ENCODE measurements at places on chromosomes 1 and 21.

GRCh38 chr1:204390751-204391466, 20.7 kb downstream of the PPP1R15B start:
- peaks cover 2% of the 10 kb centered on the region for H3K36me3 ChIP-seq
- H3K4me3 ChIP-seq, result no peak overlapping the region
- peaks cover 8% of the 10 kb centered on the region for H3K4me1 ChIP-seq
- no peak overlapping the region for H3K27ac ChIP-seq
- DNase-seq, result no peak

DNA sequence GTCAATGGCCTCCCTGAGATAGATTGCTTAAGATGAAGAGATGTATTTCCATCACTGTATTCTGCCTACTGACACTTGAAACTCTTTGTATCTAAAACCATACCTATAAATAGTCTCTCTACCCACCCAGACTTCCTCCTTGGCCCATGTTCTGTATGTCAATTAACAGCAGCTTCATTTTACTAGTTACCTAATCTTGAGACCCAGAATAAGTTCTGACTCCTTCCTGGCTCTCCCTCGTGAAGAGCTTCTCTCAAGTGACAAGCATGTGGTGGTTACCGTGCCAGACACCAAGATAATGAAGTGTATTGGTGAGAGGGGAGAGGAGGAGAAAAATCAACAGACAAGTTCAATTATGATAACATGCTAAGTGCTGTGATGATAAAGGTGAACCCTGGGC, 128.8 kb upstream of the RAVER2 start:
- no peaks in the 10 kb centered on the region for H3K27me3 ChIP-seq
- peaks cover 4% of the 10 kb centered on the region for H3K36me3 ChIP-seq
- no peak for DNase-seq
- peaks cover 13% of the 10 kb centered on the region for H3K4me1 ChIP-seq

GRCh38 chr1:53837646-53837923, 511 bp downstream of the NDC1 start:
- H3K27ac ChIP-seq, result peak overlapping the region; percentile 98
- H3K27me3 ChIP-seq, result peaks cover 2% of the 10 kb centered on the region
- peak overlapping the region; percentile 100 for H3K4me3 ChIP-seq
- peaks cover 30% of the 10 kb centered on the region for H3K4me1 ChIP-seq

DNA sequence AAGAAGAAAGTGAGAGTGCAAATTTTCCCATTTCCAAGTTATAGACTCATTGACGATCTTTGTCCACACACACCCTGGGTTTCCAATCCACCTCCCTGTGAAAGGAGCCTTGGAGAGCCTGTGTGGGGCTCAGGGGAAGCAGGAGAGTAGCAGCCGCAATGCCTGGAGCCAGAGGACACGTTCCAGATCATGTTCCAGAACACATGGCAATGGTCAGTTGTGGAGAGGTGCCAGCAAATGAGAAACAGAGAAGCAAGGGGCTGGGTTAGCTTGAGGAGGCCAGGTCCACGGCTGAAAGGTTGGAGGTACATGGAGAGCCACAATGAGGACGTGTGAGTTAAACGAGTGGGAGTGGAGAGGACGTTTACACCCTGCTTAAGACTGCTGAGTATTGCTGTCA, 33.0 kb upstream of the SIPA1L2 start:
- DNase-seq, result no peak
- H3K27ac ChIP-seq, result no peak overlapping the region

- DNase-seq, result no peak
- H3K4me3 ChIP-seq, result no peak overlapping the region
Observed at GRCh38 chr1:70415882-70416281, 4.8 kb downstream of the CTH start.

DNA sequence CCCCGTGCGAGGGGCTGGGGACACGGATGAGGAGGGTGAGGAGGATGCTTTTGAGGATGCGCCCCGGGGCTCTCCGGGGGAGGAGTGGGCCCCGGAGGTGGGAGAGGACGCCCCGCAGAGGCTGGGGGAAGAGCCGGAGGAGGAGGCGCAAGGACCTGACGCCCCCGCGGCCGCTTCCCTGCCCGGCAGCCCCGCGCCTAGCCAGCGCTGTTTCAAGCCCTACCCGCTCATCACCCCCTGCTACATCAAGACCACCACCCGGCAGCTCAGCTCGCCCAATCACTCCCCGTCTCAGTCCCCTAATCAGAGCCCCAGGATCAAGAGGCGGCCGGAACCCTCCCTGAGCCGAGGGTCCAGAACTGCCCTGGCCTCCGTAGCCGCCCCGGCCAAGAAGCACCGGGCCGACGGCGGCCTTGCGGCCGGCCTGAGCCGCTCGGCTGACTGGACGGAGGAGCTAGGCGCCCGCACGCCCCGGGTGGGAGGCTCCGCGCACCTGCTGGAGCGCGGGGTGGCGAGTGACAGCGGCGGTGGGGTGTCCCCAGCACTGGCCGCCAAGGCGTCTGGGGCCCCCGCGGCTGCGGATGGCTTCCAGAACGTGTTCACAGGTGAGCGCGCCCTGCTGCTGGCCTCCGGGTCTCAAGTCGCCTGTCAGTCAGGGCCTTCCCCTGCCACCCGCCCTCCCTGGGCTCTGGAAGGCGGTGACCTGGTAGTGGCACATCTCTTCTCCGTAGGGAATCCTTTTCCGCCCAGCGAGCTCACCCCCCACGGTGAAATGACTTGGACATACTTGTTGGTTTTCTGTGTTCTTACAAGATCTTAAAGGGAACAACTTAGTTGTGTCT, 1.7 kb downstream of the FMN2 start:
- no peaks in the 10 kb centered on the region for H3K36me3 ChIP-seq
- no peak overlapping the region for H3K27ac ChIP-seq
- peaks cover 39% of the 10 kb centered on the region for H3K27me3 ChIP-seq
- DNase-seq, result no peak
- peaks cover 4% of the 10 kb centered on the region for H3K4me1 ChIP-seq

DNA sequence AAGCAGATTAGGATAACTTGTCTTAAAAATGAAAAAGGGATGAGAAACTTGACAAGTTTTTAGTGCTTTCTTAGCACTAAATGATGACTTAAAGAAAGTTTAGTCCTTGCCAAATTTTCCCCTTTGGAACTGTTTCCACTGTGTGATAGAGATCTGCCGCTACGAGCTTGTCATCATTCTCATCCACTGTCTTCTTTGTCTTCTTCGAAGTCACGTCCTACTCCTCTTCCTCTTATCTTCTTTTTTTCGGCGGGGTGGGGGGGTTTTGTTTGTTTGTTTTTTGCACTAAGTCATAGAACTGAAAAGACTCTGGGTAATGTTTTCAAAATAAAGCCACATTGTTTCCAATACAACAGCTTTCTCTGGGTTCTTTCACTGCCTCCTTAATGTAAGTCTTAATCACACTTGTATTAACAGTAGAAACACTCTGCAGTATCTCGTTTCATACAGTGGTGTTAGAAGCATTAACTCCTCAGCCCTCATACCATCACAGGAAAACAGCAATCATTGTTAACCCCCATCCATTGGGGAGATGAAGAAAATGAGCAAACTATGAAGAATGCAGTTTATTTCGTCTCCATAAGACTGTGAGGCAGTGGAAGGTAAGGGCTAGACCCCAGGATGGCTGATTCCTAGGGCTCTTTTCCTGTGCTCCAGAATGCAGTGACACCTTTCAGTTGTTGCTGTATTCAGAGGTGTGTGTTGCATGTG, 81.8 kb downstream of the OLFML2B start:
- no peak for DNase-seq
- no peaks in the 10 kb centered on the region for H3K27me3 ChIP-seq
- H3K4me1 ChIP-seq, result peaks cover under 1% of the 10 kb centered on the region
- no peak overlapping the region for H3K27ac ChIP-seq

DNA sequence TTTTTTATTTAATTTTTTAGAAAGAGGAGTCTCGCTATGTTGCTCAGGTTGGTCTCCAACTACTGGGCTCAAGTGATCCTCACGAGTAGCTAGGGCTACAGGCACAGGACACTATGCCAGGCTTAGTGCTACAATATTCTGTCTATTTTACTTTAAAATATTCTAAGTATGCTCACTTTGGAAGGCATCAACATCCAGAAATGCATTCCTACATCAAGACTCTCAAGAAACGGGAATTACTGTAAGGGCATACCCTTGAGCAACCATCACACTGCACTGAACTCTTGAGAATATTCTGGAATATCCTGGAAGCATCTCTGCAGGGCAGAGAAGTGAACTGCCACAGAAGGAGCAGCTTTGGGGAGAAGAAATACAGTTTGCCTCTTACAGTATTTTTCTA, 565 bp upstream of the DMRTB1 start:
- H3K36me3 ChIP-seq, result no peaks in the 10 kb centered on the region
- no peaks in the 10 kb centered on the region for H3K4me1 ChIP-seq
- H3K27ac ChIP-seq, result no peak overlapping the region
- H3K27me3 ChIP-seq, result peaks cover 3% of the 10 kb centered on the region
- DNase-seq, result no peak

DNA sequence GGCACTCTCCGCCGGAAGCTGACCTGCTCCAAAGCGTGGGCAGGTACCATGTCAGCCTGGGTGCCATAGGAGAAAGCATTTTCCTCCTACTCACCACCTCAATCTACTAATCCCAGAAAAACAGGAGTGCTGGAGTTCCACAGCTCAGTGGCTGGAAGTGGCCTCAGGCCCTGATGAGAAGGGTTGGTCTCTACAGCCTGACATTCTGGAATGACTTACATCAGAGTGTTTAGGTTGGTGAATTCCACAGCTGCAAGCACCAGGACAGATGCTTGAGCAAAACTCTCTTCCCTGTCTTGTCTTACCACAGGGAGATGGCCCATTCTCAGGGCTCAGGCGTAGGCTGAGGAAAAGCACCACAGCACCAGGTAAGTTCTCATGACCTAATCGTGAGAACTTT, 5.5 kb downstream of the SEC16B start:
- H3K4me3 ChIP-seq, result no peak overlapping the region
- no peaks in the 10 kb centered on the region for H3K27me3 ChIP-seq
- DNase-seq, result no peak
- no peak overlapping the region for H3K27ac ChIP-seq
- no peaks in the 10 kb centered on the region for H3K36me3 ChIP-seq
- no peaks in the 10 kb centered on the region for H3K4me1 ChIP-seq

GRCh38 chr1:31318146-31318545, 21.3 kb downstream of the ZCCHC17 start:
- no peaks in the 10 kb centered on the region for H3K27me3 ChIP-seq
- DNase-seq, result no peak
- no peak overlapping the region for H3K4me3 ChIP-seq
- H3K4me1 ChIP-seq, result no peaks in the 10 kb centered on the region
- H3K27ac ChIP-seq, result no peak overlapping the region

DNA sequence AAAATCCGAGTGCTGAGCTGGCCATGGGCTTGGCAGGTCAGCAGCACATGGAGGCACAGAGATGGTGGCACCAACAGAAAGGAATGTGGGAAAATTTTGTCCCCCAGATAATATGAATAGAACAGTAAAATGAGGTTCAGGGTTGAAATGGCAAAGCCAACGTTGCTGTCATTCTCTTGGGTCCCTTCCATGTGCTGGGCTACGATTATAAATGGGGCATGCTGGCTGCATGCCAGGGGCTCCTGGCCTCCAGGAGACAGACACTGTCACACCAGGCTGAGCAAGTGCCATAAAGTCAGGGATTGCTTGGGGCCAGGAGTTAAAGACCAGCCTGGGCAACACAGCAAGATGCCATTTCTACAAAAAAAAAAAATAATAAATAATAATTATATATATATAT, 77.1 kb downstream of the TOMM20 start:
- DNase-seq, result no peak
- no peaks in the 10 kb centered on the region for H3K27me3 ChIP-seq
- peaks cover 46% of the 10 kb centered on the region for H3K4me1 ChIP-seq
- no peak overlapping the region for H3K27ac ChIP-seq

All from activated naive CD8-positive, alpha-beta T cell treated with anti-CD3 and anti-CD28 coated beads, Interleukin-2, amount 50 U/mL, for 24 hours (primary cell).